Activated B cell treated with CpG ODN at 0.5 μM for 24 hours (primary cell): ENCODE measurements at places on chromosomes 2 and 18. TPM values are rescaled to one million over a fixed set of nuclear protein-coding genes. Genes with fewer than 3 reads are reported as not detected.

The UGT1A4 gene
- not detected in 2 replicates for total RNA-seq

DNA sequence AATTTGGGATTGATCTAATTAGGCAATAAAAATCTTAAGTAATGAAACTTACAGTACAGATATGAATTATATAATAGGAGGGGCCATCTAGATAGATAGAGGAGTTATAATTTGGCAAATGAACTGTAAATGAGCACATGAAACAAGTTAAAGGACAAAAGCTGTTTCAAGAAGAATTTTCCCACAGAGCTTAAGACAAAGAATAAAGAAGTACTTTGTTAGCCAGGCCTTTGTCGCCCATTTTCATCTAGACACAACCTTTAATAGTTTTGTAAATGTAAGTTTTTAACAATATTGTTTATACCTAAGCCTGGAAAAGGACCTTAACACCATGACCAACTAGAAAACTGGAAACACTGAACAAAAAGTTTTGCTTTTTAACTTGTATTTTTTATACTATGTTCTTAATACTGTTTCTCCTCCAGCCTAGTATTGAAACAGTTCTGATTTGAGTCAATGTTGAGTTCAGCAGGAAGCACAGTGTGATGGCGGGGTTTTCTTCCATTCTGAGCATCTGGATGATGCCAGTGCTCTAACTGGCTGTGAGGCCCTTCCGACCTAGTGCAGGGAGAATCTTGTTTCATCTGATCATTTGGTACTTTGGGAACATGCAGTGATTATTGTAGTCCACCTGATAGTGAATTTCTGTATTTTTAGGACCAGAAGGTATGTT, 37.6 kb downstream of the FARP2 start:
- no peak for DNase-seq

- DNase-seq, result no peak
Observed at GRCh38 chr2:18186816-18187613, 308.5 kb downstream of the KCNS3 start.

DNA sequence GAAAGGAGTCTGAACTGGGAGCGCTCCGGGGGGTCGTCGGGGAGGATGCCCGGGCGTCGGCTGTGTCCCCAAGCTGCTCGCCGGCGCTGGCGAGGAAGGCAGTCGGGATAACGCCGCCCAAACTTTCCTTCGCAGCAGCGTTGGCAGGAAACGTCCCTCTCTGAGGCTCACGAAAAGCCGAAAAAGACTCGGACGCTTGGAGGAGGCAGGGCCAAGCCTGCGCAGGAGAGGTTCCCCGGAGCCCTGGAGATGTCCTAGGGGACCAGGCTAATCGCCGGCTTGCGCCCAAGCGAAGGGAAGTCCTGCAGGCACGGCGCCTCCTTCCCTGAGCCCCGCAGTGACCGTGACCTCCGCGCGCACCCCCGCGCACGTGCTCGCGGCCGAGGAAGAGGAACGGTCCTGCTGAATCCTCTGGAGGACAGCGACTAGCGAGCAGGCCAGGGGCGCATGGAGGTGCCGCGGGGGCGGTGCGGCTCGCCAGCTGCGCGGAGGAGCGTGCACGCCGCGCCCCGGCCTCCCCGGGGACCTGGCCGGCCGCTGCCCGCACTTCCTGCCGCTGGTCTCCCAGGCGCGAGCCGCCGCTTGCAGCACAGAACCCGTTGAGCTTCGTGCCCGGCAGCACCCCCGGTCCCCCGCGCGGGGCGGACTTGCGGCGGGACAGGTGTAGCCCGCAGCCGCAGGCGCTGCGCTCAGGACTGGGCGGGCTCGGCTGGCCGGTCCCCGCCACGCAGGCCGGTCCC, at the start of gene SH3RF3:
SH3RF3 (plus strand) TSS at position 590 of the 740 bp plus-strand sequence.
- DNase-seq, result peak; percentile 30

DNA sequence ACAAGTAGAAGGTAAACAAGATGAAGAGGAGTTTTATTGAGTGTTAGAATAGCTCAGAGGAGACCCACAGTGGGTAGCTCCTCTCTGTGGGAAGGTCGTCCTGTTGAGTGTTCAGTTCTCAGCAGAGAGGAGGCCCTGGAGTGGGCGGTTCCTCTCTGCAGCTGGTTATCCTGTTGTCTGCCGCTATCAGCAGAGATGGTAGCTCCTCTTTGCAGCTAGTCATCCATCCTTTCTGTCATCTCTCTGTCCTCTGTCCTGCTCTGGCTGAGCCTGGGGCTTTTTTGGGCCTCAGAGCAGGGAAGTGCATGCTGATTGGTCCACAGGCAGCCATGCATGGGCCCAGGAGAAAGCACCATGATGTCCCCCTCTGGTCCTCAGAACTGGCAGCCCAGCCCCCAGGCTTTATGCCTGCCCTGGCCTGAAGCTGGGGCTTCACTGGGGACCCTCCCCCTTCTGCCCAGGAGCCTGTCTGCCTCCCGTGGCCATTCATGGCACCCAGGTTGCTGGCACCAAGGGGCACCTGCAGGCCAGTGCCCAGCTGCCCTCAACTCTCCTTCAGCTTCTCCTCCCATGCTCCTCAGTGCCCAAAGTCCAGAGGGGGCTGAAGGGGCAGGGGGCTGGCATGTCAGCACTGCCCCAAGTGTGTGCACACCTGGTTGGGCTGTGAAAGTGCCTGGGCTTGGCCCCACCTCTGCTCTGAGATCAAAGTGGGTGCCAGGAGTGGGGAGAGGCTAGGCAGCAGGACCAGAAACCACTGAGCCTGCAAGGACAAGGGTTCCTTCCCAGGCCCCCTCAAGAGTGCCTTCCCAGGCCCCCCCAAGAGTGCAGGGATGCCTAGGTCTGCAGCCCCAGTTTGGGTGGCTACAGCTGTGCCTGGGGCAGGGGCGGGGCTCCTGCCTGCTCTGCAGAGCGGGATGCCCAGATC, 98.7 kb downstream of the TWIST2 start:
- DNase-seq, result no peak

DNA sequence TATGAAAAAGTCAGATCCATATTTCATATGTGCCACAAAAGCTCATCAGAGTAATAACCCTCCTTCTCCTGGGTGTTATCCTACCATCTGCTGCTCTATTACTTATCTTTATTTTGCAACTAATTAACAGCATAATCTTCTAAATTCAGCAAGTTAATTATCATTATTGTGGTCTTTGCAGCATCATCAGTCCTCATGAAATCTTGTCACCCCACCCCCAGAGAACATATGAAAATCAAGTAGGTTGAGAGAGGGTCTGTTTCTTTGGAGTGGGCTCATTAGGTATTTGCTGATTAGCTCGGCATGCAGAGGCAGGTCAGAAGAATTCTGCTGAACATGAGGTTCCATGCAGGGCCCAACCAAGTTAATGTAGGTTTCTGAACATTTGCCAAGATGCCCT, 64.8 kb downstream of the ATF2 start:
- no peak for DNase-seq

DNA sequence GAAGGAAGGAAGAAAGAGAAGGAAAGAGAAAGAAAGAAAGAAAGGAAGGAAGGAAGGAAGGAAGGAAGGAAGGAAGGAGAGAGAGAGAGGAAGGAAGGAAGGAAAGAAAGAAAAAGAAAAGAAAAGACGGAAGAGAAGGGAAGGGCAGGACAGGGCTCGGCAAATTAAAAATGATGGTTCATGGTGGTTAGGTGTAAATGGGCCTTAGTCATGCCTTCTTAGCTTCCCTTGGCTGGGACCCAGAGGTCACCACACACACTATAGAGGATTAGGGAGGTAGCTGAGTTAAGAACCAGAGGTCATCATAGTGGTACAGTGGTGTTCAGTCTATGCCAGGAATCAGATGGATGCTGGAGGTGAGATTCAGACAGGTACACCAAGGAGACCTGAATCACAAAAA, 9.3 kb upstream of the ATL2 start:
- no peak for DNase-seq

DNA sequence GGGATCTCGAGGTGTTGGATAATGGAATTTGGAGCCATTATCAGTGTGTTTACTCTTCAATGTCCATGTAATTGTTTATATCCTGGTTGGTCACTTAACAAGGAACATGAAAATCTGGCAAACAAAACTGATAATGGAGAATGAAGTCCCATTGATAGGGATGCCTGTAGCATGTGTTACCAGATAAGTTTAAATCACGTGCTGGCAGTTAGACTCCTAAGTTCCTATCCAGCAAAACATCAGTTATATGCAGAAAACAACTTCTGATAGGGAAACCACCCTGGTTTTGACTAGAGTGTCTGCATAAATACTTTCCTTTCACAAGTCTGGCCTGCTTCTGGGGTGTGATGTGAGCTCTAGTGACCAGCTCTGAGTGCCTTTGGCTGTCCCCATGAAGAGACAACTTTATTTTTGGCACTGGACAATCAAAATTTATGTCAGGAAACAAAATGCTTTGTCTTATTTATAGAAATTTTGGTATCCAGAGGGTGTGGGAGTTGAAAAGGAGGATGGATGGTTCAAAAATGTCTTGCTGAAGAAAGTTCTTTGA, 82.0 kb downstream of the FHOD3 start:
- no peak for DNase-seq

- no peak for DNase-seq
Observed at GRCh38 chr2:232388324-232388891, 9.9 kb downstream of the ALPP start.
